Activated CD4-positive, alpha-beta T cell treated with anti-CD3 and anti-CD28 coated beads, Interleukin-2, amount 50 U/mL, for 1 hour (primary cell): ENCODE measurements at places on chromosomes 6 and 20.

- DNase-seq: no peak
These were observed 195.7 kb downstream of the CD83 start for GRCh38 chr6:14313248-14313647.

DNA sequence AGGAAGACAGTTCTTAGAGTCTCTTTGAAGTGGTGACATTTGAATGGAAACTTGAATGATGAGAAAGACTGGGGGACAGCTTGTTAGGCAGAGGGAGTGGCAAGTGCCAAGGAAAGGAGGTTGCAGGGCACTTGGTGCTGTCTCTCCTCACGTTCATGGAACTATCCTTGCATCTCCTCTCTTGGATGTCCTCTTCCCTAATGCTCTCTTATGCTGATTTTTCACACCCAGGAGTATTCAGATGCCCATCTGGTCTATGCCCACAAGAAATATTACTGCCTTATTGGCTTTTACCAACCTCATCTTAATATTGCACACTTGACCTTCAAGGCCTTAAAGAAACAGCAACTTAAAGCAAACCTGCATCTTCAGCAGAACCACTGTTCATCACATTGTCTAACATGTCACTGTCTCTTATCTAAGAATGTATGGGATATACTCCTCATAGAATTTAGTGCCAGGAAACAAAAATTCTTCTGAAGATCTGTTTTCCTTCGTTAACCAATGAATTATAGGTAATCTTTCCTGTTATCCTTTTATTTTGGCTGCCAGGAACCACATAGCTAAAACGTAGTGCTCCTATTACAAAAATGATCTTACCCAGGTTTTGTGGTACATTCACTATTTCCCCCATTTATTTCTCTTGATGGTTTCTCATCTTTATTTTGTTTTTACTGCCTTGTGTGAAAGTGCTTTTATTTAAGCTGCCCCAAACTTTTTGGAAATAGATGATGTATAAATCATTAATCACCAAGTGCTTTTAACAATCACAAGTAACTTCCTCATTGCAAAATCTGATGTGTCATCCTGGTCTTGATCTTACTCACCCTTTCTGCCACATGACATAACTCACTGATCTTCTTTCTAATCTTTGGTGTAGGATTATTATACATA is 12.8 kb downstream of the RGS17 start:
- DNase-seq: no peak

GRCh38 chr20:63448031-63448430 is 24.4 kb downstream of the KCNQ2 start:
- DNase-seq: no peak

DNA sequence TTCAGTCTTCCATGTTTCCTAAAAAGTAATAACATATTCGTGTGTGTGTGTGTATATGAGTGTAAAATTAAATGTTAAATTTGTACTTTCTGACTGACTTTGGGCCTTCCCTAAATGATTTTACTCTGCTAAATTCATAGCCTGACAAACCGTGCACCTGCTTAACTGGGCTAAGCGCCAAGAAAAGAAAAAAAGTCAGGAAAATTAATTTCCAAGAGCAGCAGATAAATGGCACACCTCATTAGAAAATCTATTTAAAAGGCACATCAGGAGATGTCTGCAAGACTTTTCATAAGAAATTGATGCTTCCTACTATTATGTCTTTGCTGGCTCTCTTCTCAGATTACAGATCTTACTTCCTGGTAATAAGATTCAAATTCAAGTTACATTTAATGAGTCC is 72.4 kb downstream of the TRDN start:
- no peak for DNase-seq

GRCh38 chr20:63120808-63121090 is 95.2 kb downstream of the YTHDF1 start:
- no peak for DNase-seq

GRCh38 chr20:57539889-57540288 is 14.9 kb upstream of the CTCFL start:
- DNase-seq: no peak
